ENCODE measurements at places on chromosomes 7 and 10.
A peak's percentile ranks its signal among the peaks of the same experiment; 100 is the strongest.

DNA sequence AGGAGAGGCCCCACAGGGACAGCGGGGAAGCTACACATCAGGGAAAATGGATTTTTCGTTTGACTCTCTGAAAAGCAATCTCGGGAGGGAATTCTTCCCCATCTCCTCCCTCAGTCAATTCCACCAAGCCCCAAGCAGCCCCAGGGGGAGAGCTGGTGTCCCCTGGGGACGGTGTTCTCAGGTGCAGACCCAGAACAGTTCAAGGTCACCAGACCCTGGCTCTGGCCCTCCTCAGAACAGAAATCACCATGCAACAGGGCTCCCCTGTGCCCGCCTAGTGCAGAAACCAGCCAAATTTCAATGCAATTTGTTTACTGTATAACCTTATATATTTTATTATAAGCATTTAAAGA, 34.1 kb downstream of the GSDME start:
- no peak for DNase-seq

DNA sequence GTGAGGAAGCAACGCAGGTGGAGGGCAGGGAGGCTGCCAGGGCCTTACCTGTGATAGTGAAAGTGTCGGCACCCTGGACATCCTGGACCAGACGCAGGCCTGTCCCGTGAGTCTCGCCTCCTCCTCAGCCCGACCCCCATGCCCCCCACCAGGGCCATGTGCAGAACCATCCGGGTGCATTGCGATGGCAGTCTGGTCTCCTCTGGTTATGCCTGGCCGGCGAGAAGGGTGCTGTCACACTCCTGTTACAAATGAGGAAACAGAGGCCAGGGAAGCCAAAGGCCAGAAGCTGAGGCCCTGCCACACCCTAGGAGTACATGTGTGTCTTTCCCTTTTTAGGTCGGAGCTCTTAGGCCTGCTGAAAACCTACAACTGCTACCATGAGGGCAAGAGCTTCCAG, 7.2 kb downstream of the DEPP1 start:
- no peak for DNase-seq

- DNase-seq, result no peak
These were observed 931 bp downstream of the SH2D4B start for GRCh38 chr10:80538481-80539185.

DNA sequence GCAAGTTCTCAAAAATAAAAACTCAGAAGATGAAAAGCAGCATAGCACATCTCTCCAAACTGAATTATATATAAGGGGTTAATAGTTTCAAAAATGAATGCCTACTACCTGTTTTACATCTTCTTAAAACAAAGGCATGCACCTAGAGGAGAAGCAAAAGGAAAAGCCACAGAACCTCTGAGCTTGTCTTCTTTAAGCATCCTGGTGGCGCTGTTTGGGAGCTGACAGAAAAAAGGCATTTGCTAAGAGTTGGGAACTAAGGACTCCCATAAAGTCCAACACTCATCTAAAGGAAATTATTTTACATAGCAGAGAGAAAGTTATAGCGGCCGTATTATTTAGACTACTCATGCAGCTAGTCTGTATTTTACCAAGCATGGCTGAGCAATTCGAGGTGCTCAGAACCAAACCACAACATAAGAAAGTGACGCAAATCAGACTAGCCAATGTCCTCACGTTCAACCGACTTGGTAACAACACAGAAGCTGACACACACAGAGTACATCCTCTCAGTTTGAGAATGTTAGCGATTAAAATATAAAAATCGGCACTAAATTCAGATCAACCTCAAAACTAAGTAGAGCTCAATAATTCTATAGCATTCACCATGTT, 38.8 kb downstream of the PTN start:
- no peak for DNase-seq

DNA sequence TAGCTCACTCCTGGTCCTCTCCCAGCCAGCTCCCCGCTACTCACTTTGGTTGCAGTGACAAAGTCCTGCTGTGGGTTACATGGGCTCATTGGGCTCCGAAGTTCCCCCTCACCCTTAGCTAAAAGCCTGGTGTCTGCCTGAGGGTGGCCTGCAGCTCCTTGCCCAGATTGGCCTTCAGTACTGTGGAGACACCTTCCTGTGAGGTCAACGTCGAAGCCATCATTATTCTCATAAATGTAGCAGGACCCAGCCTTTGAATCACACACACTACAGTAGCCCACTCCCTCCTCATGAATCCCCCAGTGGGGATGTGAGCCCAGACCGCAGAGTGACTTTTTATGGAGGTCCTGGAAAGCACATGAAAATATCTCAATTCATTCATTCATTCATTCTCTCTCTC, 10.5 kb downstream of the MBL2 start:
- DNase-seq, result no peak

- no peak for DNase-seq
These were observed 165.7 kb downstream of the HECW1 start for GRCh38 chr7:43278088-43278644.

DNA sequence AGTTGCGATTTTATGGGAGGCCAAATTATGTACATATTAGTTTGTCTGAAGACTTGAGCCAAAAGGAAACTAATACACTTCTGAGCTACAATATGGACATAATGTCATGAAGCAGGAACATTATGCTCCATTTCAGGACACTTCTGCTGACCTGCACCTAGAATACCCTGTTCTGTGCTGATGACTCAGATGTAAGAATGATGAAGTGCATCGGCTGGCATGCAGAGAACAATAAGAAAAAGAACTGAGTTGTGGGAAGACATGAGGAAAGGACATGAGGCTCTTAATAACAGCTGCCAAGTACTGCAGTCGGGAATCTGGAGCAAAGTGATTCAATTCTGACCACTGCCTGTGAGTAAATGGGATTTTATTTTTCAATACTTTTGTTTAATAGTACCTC, 192.9 kb upstream of the VSTM2A start:
- peak; percentile 71 for DNase-seq

GRCh38 chr10:61130366-61130765, 186.4 kb upstream of the RHOBTB1 start:
- peak; percentile 60 for DNase-seq

DNA sequence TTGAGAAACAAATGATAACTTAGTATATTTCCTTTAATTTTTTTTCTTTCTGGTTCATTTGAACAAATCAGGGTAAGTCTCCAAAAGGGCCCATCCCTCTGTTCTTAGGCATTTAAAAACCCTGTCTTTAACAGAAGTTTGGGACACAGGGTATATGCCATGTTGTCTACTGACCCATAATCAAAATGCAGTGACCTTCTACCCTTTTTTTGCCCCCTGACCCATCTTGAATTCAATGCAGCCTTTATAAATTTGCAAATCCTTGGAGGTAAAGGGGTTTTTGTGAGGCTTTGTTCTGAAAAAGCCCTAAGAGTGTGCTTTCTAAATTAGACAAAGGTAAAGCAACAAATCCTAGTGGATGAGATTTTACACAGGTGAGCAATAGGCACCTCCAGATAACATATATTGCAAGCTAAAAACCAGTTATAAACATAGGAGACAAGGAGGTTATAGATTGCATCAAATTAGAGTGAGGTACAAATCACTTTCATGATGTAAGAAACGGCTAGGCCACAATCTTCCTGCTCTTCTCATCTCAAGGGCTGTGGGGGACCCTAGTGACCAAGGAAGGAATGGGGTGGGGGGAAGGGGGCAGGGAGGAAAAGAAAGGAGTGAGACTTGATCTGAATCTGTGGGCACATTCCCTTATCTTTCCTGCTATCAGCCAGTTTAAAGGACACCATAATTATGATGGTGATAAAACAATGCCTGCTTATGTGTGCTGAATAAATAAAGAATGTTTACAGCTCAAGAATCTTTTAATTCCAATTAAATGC, 2.7 kb downstream of the SKIDA1 start:
- no peak for DNase-seq

GRCh38 chr10:13831711-13832141, 245.0 kb downstream of the PRPF18 start:
- DNase-seq, result no peak

- peak; percentile 54 for DNase-seq
These were observed 334.3 kb downstream of the CACNA2D1 start for GRCh38 chr7:82109288-82109687.

DNA sequence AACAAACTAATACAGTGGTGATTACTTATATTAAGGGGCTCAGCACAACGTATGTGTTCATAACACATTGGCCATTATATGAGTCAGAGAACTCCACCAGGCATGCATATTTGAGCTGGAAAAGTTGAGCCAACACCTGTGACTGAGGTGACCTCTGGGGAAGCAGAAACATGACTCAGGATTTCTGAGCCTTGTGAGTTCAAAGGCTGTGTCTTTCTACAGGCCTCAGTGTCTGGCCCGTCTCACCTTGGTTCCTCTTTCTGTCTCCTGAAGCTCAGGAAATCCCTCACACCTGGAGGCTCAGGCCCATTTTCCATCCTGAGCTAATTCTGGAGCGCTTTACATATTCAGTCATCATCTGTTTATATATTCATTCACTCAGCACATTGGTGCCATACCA, 230.9 kb upstream of the AGK start:
- DNase-seq, result no peak

- no peak for DNase-seq
These were observed 18.5 kb downstream of the TMEM72 start for GRCh38 chr10:44929356-44930255.

GRCh38 chr10:127392351-127393235, 156.5 kb upstream of the NPS start:
- no peak for DNase-seq

DNA sequence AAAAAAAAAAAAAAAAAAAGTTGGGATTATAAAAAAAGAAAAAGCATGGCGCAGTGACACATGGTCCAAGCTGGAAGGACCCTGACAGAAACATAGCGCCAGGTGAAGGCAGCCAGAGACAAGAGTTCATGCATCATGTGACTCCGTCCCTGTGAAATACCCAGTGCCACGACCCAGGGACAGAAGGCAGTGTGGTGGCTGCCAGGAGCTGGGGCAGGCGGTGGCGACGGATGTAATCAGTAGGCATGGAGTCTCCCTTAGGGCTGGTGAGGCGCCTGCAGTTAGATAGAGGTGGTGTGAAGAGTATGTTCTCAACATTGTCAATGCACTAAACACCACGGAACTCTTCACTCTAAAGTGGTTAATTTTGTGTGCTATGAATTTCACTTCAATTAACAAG, 43.9 kb downstream of the STK32C start:
- no peak for DNase-seq

DNA sequence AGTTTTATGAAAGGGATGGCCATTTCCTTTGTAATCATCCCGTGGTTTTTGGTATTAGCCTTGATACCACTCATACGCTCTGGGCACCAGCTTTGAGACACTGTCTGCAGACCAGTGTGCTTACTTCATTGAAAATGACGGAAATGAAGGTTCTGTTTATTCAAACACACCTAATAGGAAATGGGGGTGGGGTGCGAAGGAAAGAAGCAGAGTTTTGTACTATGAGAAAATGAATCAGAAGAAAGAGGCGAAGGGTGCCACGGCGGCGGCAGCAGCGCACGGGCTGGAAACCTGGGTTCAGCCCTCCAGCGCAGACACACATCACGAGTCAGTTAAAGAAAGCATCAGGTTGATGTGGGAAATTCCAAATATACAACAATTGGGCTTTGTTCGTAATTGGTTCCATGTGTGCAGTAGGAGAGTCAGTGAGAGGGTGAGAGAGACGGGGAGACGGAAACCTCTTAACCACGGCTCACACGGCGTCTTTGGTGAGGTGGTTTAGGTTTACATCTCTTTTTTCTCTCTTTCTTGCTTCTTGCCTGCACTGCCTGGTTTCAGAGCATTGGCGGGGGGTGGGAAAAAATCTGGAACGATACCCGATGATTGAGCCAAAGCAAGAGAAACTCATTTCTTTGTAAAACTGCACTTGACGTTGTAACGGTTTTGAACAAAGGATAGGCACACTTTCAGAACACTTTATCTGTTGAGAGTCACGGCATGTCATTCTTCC, 321.2 kb downstream of the FRMD4A start:
- peak; percentile 86 for DNase-seq

GRCh38 chr10:119803264-119803663, 69.4 kb downstream of the MCMBP start:
- peak; percentile 70 for DNase-seq

DNA sequence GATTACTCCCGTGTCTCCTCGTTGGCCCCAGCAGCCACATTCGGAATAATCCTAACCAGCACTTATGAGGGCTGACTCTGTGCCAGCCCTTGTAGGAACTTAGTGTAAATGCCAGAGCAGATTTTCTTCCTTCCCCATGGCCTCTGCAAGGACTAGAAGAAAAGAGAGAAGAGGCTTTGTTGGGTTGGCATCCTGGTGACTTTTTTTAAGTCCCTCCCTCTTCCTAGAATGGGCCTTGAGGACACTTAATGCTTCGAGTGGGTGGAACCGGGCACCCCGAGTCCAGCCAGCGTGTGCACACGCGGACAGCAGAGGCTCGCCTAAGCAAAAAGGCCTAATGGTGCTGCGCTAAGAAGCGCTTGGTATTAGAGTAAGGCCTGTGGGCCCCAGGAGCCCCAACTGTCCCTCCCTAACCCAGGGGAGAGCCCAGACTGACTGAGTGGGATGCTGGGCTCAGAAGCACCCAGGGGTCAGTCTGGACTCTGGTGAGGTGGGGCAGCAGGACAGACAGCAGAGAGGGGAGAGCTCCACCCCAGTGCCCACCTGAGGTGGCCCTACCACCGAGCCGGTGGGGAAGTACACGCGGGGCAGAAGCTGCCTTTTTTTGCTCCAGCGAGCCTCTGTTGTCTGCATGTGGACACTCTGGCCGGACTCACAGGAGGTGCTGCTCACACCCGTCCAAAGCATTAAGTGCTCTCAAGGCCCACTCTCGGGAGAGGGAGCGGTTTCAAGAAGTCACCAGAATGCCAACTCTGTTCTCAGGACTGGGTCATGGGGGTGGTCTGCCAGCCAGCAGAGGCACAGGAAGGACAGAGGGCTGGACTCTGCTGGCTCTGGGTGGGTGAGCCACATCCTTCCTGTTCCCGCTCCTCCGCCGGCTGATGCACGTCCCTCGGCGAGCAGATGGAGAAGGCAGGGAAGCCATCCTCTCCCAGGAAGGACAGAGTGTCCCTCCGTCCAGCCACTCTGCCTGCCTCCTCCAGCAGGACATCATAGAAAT, 12.5 kb downstream of the ITPRIP start:
- no peak for DNase-seq

- DNase-seq, result no peak
These were observed 1.9 kb downstream of the USP6NL start for GRCh38 chr10:11609492-11610093.

All from foreskin fibroblast (primary cell).